D721Med (cell line): ENCODE measurements at places on chromosomes 5 and 9.

GRCh38 chr5:134468921-134469400 lies 56.5 kb upstream of the JADE2 start:
- no peak for DNase-seq

- DNase-seq: no peak
These were observed 12.0 kb downstream of the PRRX2 start for GRCh38 chr9:129677456-129677855.

- no peak for DNase-seq
These were observed 78.3 kb downstream of the PARP8 start for GRCh38 chr5:50744776-50745175.

DNA sequence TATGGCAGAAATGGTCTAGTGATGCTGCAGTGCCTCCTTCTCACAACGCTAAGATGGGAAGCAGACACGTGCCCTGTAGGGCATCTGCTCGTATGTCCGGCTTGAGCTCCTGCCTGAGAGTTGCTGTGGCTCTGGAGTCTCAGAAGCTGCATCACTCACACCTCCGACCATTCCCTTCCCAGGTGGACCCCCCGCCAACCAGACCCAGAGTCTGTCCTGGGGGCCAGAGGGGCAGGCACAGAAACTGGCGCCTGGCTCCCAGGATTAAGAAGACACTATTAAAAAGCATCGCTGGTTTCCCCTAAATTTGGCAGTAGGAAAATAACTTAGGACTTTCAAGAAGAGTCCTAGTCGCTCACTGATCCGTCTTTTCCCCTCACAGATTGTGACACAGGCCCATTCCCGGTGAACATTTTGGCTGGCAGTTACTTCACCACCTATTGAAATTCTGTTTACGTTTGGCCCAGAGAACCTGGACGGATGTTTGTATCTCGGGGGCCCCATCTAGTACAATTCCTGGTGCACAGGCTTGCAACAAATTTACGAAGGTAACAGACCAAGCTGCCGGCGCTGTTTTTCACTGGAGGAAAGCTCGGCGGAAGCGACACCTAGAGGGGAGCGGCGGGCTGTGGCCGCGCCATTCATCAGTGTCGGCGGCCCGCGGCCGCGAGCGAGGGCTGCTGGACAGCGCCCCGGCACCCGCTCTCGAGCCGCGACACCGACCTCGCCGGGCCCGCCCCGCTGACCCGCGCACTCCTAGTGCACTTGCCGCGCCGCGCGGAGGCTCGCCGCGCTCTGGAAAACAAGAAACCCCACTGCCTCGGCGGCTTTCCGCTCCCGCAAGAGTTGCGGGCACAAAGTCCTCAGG lies 1.6 kb downstream of the FSTL4 start:
- DNase-seq: no peak

DNA sequence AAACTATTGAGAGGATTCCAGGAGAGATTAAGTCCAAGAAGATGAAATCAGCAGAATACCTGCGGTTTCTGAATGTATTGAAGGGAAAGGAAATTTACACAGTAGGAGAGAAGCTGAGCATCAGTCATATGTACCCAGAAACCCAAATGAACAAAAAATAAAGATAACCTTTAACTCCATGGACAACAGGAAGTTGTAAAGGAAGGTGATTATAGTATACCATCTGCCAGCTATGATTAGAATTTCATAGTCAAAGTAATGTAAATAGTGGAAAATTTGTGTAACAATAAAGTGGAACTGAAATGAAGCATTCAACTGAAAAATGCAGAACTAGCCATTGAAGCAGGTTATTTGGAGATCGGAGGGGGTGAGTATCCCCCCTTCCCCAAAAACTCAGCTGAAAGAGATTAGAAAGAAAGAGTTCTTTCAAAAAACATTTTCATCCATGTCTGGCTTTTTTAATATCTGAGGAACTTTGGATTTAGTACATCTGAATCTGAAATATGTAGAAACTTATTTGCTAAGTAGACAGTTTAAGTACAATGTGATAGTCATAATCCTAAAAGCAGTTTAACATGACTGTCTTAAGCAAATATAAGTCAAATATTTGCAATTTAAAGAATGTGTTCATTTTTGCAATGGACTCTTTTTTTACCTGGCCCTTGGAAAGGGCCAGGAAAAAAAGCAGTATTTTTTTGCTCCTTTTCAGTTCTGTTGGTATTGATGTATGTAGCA lies 58.4 kb downstream of the APC start:
- no peak for DNase-seq

- no peak for DNase-seq
These were observed 16.5 kb downstream of the NEK6 start for GRCh38 chr9:124274226-124274625.

DNA sequence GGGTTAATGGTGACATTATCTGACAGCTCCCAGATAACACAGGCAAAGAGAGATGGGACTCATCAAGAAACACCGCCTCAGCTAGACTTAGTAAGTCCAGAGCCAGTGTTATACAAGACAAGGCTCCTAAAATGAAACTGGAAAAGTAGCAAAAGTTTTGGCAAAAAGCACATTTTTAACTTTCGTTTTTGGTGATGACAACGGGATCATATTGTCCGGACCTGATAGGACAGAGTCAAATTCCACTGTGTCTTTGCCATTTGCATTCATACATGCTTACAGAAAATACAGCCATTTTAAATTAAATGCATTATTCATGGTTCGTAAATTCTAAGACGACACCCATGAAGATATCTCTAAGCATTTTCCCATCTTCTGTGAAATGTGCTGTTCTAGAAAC lies 152.1 kb downstream of the CRB2 start:
- DNase-seq: no peak

- no peak for DNase-seq
These were observed 36.5 kb upstream of the SEMA5A start for GRCh38 chr5:9582406-9582805.

DNA sequence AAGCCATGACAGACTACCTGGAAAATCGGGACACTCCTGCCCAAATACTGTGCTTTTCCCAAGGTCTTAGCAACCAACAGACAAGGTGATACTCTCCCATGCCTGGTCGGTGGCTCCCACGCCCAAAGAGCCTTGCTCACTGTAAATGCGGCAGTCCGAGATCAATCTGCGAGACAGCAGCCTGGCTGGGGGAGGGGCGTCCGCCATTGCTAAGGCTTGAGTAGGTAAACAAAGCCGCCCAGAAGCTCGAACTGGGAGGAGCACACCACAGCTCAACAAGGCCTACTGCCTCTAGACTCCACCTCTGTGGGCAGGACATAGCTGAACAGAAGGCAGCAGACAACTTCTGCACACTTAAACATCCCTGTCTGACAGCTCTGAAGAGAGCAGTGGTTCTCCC lies 272.1 kb upstream of the CCNG1 start:
- no peak for DNase-seq

- no peak for DNase-seq
These were observed 108.9 kb upstream of the CHD1 start for GRCh38 chr5:99037668-99038067.

GRCh38 chr5:9197881-9198260 lies 348.0 kb downstream of the SEMA5A start:
- DNase-seq: no peak

GRCh38 chr5:107655831-107656230 lies 14.9 kb downstream of the EFNA5 start:
- no peak for DNase-seq

- DNase-seq: no peak
These were observed 110.5 kb downstream of the EPB41L4A start for GRCh38 chr5:112308608-112309007.

GRCh38 chr5:89972901-89973300 lies 436.7 kb downstream of the CETN3 start:
- no peak for DNase-seq

DNA sequence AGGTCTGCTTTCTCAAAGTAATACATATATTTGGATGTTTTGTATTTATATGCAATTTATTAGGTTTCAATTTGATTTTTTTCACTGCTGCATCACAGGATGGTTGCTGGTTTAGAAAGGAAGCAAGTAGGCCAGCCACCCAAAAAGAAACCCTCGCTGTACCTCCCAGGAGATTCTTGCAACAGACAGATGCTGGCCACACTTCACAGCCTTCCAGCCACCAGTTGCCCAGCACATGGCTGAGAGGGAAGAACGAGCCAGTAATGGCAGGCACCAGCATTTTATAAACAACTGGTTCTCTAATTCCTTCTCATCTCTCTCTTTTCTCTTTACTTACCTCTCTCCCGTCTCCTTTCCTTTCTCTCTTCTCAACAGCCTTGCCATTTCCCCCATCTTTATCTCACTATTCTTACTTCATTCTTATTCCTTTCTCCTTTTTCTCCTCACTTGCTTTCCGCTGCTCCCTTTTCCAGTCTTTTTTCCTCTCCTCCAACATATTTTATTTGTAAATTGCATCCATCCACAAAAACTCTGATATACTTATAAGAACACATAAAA lies 38.9 kb downstream of the EFNA5 start:
- DNase-seq: no peak

GRCh38 chr5:62780888-62781287 lies 202.3 kb downstream of the LRRC70 start:
- no peak for DNase-seq

- DNase-seq: no peak
These were observed 57.3 kb upstream of the KLF4 start for GRCh38 chr9:107546859-107547258.

- no peak for DNase-seq
These were observed 667.4 kb upstream of the SEMA6A start for GRCh38 chr5:117242028-117242427.

GRCh38 chr5:180670586-180671359 lies 21.4 kb upstream of the FLT4 start:
- DNase-seq: no peak

GRCh38 chr5:142225141-142225540 lies 99.7 kb downstream of the SPRY4 start:
- DNase-seq: no peak

DNA sequence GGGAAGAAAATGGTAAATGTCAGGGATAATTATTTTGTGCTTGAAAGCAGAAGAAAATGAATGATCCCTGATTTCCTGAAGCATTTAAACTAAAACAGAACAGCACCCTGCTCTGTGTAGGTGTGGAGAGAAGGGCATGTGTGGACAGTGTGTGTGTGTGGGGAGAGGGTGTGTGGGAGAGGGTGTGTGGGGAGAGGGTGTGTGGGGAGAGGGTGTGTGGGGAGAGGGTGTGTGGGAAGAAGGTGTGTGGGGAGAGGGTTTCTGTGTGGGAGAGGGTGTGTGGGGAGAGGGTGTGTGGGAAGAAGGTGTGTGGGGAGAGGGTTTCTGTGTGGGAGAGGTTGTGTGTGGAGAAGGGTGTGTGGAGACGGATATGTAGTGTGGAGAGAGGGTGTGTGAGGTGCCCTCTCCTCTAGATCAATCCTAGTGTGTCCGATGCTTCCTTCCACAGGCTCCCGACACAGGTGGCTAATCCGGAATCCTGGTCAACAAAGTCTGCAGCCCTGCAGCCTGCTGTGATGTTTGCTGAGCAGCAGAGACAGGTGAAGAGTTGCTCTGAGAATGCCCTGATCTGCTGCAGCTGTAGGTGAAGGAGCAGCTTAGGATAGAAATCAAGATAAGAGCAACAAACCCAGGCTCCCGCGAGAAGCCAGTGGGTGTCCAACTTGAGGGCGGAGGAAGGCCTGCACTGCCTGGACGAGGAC lies 15.5 kb downstream of the IRX4 start:
- DNase-seq: no peak
